ENCODE measurements at places on chromosomes 5 and 9. TPM values are rescaled to one million over a fixed set of nuclear protein-coding genes. Genes with fewer than 3 reads are reported as not detected.

The PRSS3 gene
- not detected for total RNA-seq

The FBP2 gene
- total RNA-seq = not detected

The TSTD2 gene
- 16.1 TPM for total RNA-seq

The ZNF879 gene
- total RNA-seq = 3.9 TPM

GRCh38 chr9:100317706-100318105, 35.0 kb downstream of the TEX10 start:
- DNase-seq = no peak

DNA sequence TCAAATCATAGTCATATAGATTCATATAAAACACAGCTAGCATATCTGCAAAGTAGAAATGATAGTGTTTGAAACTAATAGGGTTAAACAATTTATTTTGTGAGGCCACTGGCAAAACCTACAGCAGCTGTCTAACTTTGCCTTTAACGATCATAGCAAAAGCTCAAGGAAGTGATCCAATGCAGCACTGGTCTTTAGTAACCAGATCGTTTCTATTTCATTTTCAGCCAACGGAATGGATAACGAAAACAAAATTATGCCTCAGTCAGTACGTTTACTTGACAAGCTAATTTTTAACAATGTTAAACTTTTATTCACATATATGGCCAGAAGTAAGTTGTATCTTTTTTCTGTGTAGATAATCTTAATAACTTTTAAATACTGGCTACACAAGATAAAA, 17.7 kb downstream of the MLLT3 start:
- no peak for DNase-seq

GRCh38 chr9:123863164-123863855, 66.6 kb downstream of the DENND1A start:
- no peak for DNase-seq

All from H1 (cell line).